IMR-90 (cell line): ENCODE measurements at places on chromosomes 12 and 14. TPM values are rescaled to one million over a fixed set of nuclear protein-coding genes. Genes with fewer than 3 reads are reported as not detected.

GRCh38 chr12:65430571-65431306 is 152.3 kb downstream of the MSRB3 start:
- H3K4me3 ChIP-seq: no peak overlapping the region
- H3K27ac ChIP-seq: peak overlapping the region; percentile 37; the same call in 1 of the 2 replicates
- H3K4me1 ChIP-seq: peaks cover 15% of the 10 kb centered on the region
- no peaks in the 10 kb centered on the region; the same call in 1 of the 2 replicates for H3K36me3 ChIP-seq
- H3K27me3 ChIP-seq: no peaks in the 10 kb centered on the region

DNA sequence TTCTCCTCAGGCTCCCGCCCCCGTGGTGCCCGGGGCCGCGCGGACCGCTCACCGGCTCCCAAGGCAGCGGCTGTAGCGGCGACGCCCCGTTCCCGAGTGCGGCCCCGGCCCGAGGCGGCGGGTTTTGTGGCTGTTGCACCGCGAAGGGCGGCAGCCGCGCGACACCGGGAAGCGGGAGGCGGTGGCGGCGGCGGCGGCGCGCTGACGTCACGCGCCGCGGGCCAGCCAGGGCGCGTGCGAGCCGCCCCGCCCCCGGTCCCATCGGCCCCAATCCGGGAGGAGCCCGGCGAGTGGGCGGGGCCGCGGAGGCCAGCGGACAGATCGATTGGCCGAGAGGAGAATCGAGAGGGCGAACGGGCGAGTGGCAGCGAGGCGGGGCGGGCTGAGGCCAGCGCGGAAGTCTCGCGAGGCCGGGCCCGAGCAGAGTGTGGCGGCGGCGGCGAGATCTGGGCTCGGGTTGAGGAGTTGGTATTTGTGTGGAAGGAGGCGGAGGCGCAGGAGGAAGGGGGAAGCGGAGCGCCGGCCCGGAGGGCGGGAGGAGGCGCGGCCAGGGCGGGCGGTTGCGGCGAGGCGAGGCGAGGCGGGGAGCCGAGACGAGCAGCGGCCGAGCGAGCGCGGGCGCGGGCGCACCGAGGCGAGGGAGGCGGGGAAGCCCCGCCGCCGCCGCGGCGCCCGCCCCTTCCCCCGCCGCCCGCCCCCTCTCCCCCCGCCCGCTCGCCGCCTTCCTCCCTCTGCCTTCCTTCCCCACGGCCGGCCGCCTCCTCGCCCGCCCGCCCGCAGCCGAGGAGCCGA is at the start of gene YY1:
TSS of gene YY1 (plus strand) at position 726 of the 792 bp plus-strand sequence. CDS start 101 bp downstream, outside the sequence.
- peak within 1 kb of the TSS; percentile 100 for H3K4me3 ChIP-seq
- no peaks in the 10 kb centered on the region for H3K36me3 ChIP-seq
- H3K27me3 ChIP-seq: no peaks in the 10 kb centered on the region
- DNase-seq: peak; percentile 96

GRCh38 chr12:115199831-115200230 is 515.9 kb upstream of the TBX3 start:
- H3K4me1 ChIP-seq: peaks cover 5% of the 10 kb centered on the region
- H3K27ac ChIP-seq: no peak overlapping the region
- H3K27me3 ChIP-seq: no peaks in the 10 kb centered on the region
- H3K4me3 ChIP-seq: no peak overlapping the region
- H3K36me3 ChIP-seq: no peaks in the 10 kb centered on the region

DNA sequence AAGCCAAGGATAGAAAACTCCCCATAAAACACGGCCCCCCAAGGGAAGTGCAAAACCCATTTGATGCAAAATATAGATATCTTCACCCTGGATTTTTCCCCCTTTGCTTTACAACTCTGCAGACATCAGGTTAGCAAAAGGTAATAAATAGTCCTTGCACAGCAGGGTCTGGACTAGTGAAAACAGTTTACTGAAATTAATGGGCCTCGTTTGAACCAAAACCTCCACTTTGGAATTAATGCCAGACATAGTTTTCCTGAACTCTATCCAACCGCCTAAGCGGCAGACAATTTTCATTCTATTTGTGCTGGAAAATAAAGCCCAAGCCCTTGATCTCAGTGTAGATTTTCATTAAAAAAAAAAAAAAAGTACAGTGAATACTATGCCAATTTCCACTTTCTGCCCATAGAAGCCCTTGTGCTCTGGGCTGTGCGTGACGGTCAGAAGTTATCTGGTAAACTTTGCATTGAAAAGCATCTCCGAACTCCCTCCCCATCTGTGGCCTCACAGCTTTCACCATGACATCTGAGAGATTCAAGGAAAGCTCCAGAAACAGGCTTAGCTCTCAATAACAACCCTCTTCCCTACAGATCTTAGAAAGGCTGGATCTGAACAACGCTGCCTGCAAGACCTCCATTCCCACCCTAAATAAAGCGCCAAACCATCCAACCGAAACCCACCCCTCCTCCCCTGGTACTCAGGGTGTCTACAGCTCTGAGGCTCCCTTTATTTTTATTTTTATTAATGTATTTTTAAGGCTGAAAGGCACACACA is 11.0 kb upstream of the IRF2BPL start:
- no peaks in the 10 kb centered on the region for H3K27me3 ChIP-seq
- H3K27ac ChIP-seq: peak overlapping the region; percentile 84
- peaks cover 44% of the 10 kb centered on the region for H3K4me1 ChIP-seq
- DNase-seq: peak; percentile 69

- no peak for DNase-seq
- H3K4me1 ChIP-seq: peaks cover 2% of the 10 kb centered on the region; the same call in 1 of the 2 replicates
- H3K4me3 ChIP-seq: no peak overlapping the region
- no peaks in the 10 kb centered on the region; the same call in 1 of the 2 replicates for H3K27me3 ChIP-seq
Measured at GRCh38 chr14:95191445-95192199, 34.3 kb upstream of the DICER1 start.

DNA sequence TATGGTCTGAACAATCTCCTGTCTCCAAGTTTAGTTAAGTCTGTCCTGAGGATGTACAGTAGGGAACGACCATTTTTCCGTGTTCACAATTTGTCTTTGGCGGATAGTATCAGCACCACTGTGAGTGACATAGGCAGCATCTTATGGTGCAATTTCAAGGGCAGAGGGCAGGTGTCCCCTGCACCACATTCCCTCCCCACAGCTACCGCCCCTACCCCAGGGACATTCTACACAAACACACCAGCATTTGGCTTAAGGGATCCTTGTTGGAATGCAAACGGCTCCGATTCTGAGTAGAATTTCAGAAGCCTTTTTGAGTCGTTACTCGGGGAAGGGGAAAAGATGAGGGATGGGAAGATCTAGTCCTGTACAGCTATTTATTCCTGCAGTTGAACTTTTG is 25.1 kb upstream of the DICER1 start:
- peaks cover 4% of the 10 kb centered on the region; the same call in 1 of the 2 replicates for H3K4me1 ChIP-seq
- no peak overlapping the region for H3K27ac ChIP-seq
- no peaks in the 10 kb centered on the region; the same call in 1 of the 2 replicates for H3K27me3 ChIP-seq
- DNase-seq: no peak
- no peaks in the 10 kb centered on the region for H3K36me3 ChIP-seq
- H3K4me3 ChIP-seq: no peak overlapping the region

DNA sequence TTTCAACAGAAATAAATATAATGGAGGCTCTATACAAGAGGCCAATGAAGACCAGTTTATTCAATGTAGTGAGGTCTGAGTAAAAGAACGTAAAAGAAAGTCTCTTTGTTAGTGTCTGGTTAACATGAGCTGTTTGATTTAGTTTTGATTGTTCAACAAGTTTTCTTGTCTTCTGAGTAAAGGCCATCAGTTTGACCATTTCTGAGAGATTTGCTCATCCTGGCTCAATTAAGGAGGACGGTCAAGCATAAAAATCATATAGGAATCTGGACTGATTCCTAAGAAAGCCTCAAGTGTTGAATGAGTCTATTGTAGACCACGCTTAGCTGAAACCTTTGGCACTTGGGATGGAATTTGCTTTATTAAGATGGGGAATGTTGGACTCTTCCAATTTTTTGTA is 32.5 kb upstream of the FGF23 start:
- no peaks in the 10 kb centered on the region for H3K36me3 ChIP-seq
- peaks cover 13% of the 10 kb centered on the region for H3K27me3 ChIP-seq
- no peak overlapping the region for H3K4me3 ChIP-seq
- no peak overlapping the region for H3K27ac ChIP-seq
- DNase-seq: no peak

- no peaks in the 10 kb centered on the region for H3K36me3 ChIP-seq
- no peak overlapping the region for H3K27ac ChIP-seq
- H3K27me3 ChIP-seq: no peaks in the 10 kb centered on the region
- no peaks in the 10 kb centered on the region for H3K4me1 ChIP-seq
Measured at GRCh38 chr14:62234849-62235248, 472.6 kb downstream of the SNAPC1 start.

DNA sequence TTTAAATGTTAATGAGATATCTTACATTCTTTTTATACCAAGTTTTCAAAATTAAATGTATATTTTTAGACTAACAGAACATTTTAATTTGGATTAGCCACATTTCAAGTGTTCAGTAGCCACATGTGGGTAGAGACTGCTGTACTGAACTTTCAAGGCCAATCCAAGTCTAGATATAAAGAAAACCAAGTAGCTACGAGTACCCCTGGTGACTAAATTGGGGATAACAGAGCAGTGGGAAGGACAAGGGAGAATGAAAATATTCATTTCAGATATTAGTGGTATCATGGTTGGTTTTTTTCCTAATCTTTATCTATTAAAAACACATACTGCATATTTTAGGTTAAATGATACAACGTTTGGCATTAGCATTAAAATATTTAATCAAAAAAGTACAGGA is 69.4 kb upstream of the RHOJ start:
- no peaks in the 10 kb centered on the region for H3K4me1 ChIP-seq
- H3K36me3 ChIP-seq: no peaks in the 10 kb centered on the region
- no peaks in the 10 kb centered on the region for H3K27me3 ChIP-seq
- DNase-seq: peak; percentile 35
- H3K4me3 ChIP-seq: no peak overlapping the region

DNA sequence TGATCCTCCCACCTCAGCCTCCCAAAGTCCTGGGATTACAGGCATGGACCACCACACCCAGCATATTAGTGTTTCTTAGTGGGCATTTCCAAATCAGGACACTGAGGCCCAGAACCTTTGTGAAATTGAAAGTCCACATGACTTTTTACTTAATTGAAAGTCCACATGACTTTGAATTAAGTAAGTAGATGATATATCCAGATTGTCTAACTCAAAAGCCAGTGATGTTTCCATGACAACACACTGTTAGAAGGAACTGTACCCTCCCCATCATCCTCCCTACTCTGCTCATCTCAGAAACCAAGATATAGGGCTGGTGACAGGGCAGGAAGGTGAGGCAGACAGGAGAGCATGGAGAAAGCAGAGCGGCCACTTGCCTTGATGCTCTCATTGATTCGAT is 7.2 kb downstream of the MYO1A start:
- H3K4me1 ChIP-seq: peaks cover under 1% of the 10 kb centered on the region; the same call in 1 of the 2 replicates
- H3K27ac ChIP-seq: no peak overlapping the region
- H3K36me3 ChIP-seq: no peaks in the 10 kb centered on the region

DNA sequence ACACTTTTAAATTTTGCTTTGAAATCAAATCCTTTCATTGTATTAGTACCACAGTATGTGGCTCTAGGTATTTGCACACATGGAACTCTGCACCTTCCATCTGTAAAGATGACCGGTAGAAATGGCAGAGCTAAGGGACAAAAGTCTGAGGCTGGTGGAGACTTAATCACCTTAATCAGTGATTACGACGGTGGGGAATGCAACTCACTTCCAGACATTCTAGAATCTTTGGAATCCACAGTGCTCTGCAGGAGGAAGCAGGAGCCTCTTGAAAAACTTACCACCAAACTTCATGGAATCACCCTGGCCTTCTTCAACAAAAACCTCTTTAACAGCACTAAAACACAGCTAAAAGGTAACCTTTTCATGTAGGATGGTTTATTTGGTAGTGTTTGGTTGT is 3.9 kb upstream of the DACT1 start:
- H3K36me3 ChIP-seq: no peaks in the 10 kb centered on the region
- peaks cover 1% of the 10 kb centered on the region; the same call in 1 of the 2 replicates for H3K4me1 ChIP-seq
- H3K4me3 ChIP-seq: no peak overlapping the region
- H3K27me3 ChIP-seq: no peaks in the 10 kb centered on the region; the same call in 1 of the 2 replicates

DNA sequence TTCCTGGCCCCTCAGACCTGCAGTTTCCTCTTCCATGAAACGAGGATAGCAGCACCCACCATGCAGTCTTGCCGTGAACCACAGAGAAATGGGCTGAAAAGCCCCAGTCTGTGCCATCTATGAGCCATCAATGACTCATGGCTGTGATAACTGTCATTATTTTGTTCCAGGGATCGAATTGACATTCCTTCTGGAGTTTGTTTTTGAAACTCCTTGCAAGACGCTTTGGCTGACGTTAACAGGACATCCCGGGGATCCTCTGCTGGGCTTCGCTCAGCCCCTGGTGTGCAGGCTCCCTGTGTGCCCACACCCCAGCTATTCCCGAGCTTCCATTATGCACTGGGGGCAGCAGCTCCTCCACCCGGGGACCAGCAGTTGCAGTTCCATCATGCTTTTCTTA is 33.8 kb downstream of the MMAB start:
- H3K4me3 ChIP-seq: no peak overlapping the region
- H3K36me3 ChIP-seq: peaks cover 14% of the 10 kb centered on the region; the same call in 1 of the 2 replicates
- DNase-seq: peak; percentile 81
- H3K27ac ChIP-seq: no peak overlapping the region; the same call in 1 of the 2 replicates
- H3K27me3 ChIP-seq: no peaks in the 10 kb centered on the region

- no peaks in the 10 kb centered on the region for H3K36me3 ChIP-seq
- no peak overlapping the region for H3K27ac ChIP-seq
- peaks cover 3% of the 10 kb centered on the region; the same call in 1 of the 2 replicates for H3K4me1 ChIP-seq
- peaks cover 4% of the 10 kb centered on the region for H3K27me3 ChIP-seq
- DNase-seq: peak; percentile 17
Measured at GRCh38 chr14:90140298-90140955, 78.6 kb downstream of the KCNK13 start.

DNA sequence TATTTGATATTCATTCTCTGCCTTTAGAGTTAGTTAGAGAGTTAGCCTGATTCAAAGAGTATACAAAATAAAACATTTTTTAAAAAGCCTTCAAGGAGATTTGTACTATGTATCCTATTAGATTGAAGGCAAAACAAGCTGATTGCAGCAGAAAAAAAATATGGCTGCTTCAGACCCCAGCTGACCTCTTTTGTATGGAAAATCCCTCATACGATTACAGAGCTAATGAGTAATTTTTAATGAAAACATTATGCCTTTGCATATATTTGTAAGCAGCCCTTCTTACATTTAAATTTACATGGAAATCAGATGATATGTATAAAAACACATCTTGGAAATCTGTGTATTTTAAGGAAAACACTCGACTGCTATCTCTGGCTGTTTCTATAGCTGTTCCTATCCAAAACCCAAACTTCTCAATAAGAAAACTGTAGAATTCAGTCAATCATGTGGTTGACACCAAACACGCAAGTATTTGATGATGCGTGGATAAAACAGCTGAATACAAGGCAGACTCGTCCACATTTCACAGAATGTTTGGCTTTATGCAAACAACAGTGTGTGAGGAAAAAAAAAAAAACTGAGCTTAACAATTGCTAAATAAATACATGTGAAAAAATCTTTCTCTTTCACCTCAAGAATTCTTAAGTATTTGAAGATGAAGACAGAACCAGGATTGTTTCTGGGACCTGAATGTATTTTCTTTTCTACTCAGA is 275.3 kb downstream of the EGLN3 start:
- no peaks in the 10 kb centered on the region for H3K4me1 ChIP-seq
- H3K27me3 ChIP-seq: no peaks in the 10 kb centered on the region
- H3K4me3 ChIP-seq: no peak overlapping the region
- H3K36me3 ChIP-seq: no peaks in the 10 kb centered on the region

The NKX2-8 gene
- not detected in 2 replicates for total RNA-seq

The GPRC5A gene
- 49.6 and 49.7 TPM in 2 replicates for total RNA-seq

The NDRG2 gene
- 0.36 and 0.56 TPM in 2 replicates for total RNA-seq

The CHFR gene
- 11.4 and 13.4 TPM in 2 replicates for total RNA-seq

The KRT78 gene
- total RNA-seq: not detected in 2 replicates

The AGAP2 gene
- 0.18 and 0.28 TPM in 2 replicates for total RNA-seq

The SPIC gene
- not detected in 2 replicates for total RNA-seq

The ANKRD52 gene
- total RNA-seq: 15.4 and 16.1 TPM in 2 replicates

The FGD4 gene
- total RNA-seq: 8.8 and 10.3 TPM in 2 replicates

The PPM1H gene
- total RNA-seq: 0.18 and 0.28 TPM in 2 replicates

The RNASE4 gene
- 8.1 and 10.4 TPM in 2 replicates for total RNA-seq

The VWF gene
- total RNA-seq: under 0.01 TPM in 2 replicates

The FGF6 gene
- not detected in 2 replicates for total RNA-seq
